ENCODE measurements at places on chromosomes 7 and 10. TPM values are rescaled to one million over a fixed set of nuclear protein-coding genes. Genes with fewer than 3 reads are reported as not detected.

- no peak for DNase-seq
Measured at GRCh38 chr7:17441557-17441956, 143.1 kb downstream of the AHR start.

- no peak for DNase-seq
Measured at GRCh38 chr7:17347401-17347800, 48.9 kb downstream of the AHR start.

DNA sequence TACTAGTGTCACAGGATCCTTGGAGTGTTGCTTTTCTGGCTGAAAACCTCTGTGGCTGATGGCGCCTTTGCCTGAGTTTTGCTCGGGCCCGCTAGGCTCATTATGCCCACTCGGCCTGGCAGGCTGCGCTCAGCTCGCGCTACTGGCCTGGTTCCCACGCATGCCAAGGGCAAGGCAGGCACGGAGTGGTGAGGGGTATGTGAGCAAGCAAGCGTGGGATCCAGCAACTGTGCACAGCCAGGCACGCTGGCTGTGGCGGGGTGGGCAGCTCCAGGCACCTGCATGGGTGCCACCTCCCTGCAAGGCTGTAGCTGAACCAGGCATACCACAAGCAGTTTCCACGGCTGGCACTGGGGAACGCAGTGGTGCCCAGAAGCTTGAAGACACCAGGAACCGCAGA lies 562.6 kb downstream of the GRM8 start:
- DNase-seq = no peak

DNA sequence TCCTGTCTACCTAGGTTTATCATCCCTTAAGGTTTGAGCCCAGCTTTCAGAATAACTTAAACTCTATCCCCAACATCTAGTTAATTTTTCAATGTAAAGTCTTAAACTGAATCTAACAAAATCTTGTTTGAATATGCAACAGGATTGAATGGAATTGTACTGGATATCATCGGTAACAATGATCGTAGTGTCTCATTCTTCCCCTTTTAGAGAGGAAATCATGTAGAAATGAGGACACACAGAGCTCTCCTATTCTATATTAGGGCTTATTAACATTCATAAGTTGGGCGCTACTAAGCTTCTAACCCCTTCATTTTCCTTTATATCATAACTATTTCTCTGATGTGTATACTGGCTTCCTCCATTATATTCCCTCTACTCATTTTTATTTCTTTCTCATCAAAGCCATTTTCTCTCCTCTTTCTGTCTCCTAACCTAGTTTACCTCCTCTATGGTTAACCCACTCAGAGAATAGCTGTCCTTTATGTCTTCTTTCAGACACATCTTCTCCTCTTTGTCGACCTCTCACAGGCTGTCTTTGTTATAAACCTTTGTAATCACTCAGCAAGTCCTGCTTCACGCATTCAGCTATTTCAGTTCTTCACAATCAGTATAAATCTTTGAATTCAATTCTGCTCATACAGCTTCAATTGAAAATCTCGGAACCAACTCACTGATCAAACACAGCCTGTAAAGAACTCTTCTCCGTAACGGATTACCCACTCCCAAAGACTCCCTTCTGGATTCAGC lies 1019.0 kb upstream of the C7orf33 start:
- DNase-seq = no peak

DNA sequence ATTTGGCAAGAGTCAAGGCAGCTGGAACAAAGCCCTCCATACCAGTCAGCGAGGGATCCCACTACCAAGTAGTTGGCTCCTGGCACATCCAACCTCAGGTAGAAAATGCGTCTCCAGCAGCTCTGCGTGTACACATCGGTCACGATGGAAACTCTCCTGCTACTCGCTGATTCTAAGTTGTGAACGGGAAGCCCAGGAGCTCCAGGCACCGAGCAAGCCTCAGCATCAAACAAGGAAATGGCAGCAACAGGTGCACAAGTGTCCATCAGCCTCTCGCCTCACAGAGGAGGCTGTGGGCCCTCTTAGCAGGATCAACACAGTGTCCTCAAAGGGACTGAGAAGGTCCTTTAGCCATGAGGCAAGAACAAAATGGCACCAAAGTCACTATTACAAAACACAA lies 127.0 kb downstream of the TCERG1L start:
- peak; percentile 9 for DNase-seq

ZCWPW1 gene
- 4.3 TPM for total RNA-seq

GRCh38 chr7:116052006-116052405 lies 21.4 kb upstream of the TFEC start:
- DNase-seq = no peak

GRCh38 chr10:14259696-14260566 lies 70.8 kb downstream of the FRMD4A start:
- DNase-seq = no peak

DNA sequence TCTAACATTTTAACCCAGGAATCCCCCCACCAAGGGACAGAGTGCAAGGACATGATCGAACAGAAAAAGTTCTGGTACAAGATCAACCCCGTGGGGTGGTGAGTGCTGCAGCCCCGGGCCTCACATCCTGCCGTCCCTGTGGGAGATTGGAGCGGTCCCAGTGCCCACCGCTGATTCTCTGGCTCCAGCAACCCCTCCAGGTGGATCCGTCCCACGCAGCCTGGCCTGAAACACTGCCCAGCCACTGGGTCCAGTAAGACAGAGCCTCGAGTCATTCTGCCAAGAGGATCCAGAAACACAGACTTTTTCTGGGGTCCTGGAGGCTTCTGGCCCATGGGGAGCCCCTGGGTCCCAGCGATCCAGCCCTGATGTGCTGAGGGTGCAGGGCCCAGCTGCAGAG lies 29.5 kb downstream of the GRIFIN start:
- no peak for DNase-seq

SPDYE2B gene
- not detected for total RNA-seq

LRRTM3 gene
- 0.13 TPM for total RNA-seq

DNA sequence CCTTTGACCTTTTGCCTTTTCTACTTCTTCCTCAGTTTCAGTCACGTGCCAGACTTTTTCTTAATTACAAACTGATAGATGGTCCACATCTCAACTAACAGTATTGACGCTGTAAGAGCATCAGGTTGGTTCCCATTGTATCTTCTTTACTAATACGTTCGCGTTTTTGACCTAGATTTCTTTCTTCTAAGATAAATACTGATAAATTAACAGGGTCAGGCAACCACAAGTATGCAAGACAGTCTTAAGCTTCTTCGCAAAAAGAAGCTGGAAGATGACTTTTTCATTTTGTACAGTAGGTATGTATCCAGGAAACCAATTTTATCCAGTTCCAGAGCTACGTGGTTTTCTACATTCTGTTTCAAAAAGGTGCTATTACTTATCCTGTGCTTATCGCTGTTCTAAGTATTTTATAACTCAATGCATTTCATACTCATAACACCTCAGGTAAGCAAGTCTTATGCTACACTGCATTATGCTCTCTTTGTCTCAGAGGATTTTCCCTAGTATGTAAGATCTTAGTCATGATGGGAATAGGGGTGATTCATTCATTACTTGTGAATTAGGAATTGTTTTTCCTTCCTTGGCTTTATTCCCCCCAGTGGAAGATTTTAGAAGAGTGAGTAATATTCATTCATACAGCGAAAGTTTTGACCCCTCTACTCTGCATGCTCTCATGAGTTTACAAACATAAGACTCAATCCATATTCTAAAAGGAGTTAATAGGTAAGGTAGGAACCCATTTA lies 955 bp downstream of the DUS4L start:
- no peak for DNase-seq

DNAJC12 gene
- 1.8 TPM for total RNA-seq

PRLHR gene
- not detected for total RNA-seq

GRCh38 chr7:44772440-44772839 lies 23.8 kb downstream of the ZMIZ2 start:
- DNase-seq = no peak

- peak; percentile 44 for DNase-seq
Measured at GRCh38 chr10:24951201-24952142, 934 bp downstream of the PRTFDC1 start.

DNA sequence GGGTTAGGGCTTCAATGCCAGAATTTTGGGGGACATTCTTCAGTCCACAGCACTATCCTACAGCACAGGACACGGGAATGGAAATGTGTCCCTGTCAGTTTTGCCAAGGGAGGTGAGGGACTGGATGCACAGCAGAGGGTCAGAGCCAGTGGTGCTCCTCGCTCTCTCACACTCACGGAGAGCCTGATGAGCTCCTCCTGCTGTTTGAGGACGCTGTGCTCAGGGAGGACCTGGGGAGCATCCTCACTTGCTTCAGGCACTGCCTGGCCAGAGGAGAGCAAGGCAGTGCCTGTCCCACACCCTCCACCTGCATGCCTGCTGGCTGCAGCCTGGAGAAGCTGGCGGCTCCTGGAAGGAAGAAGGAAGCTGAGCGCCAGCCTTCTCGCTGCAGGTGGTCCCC lies 58.6 kb downstream of the RAMP3 start:
- no peak for DNase-seq

DNA sequence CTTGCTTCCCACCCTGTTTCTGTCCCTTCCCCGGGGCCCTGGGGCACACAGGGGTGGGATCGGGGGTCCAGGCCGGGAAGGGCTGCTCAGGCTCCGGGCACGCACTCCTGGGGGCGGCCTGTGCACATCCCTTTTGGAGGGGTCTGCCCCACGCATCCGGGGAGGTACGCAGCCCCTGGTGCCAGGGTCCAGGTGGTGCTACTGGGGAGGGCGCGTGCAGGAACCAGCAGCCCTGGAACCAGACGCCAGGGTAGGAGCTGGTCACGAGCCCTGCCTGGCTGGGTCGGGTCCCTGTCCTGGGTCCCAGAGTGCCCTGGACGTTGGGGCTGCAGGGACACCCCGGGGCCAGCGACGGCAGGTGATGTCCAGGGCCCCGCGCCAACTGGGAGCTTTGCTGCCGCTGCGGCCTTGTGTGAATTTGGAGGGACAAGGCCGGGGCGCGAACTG lies 53.4 kb downstream of the GLRX3 start:
- no peak for DNase-seq

DNA sequence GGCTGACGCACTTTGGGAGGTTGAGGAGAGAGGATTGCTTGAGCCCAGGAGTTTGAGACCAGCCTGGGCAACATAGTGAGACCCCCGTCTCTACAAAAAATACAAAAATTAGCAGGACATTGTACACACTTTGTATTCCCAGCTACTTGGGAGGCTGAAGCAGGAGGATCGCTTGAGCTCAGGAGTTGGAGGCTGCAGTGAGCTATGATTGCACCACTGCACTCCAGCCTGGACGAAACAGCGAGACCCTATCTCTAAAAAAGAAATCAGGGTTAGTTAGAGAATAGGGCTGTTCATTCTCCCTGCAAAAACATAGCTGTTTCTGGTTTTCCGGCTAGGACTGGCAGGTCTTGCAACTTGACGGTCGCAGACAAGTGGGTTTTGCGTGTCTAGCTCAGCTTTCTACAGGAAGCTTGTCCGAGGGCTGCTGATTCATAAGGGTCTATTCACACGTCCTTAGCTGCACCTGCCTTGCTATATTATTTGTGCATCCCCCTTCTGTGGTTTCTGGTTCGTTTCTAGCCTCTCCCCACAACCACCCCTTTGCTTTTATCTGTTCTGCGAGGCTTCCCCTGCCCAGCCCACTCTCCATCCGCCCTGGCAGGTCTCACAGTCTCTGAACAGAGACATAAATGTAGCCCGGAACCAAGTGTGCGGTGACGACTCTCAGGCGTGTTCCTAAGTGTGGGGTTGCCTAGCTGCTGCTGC lies 10.7 kb downstream of the AMZ1 start:
- no peak for DNase-seq

DNA sequence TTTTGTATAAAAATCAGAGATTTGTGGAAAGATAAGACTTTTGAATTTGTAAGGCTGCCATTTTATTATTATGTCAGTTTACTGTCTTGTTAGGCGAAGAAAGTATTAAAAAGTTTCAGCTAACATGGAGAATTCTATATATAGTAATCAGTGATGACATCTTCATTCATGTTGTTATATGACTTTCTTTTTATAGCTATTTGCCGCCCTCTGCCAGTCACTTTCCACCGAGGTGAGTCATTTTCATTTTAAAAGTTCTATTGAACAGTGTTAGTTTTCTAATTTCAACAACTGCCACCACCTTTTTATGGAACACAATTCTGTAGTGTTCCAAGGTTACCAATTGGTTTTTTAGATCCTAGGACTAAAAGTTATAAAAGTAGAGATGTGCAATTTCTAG lies 11.8 kb downstream of the CUTC start:
- DNase-seq = no peak

DNA sequence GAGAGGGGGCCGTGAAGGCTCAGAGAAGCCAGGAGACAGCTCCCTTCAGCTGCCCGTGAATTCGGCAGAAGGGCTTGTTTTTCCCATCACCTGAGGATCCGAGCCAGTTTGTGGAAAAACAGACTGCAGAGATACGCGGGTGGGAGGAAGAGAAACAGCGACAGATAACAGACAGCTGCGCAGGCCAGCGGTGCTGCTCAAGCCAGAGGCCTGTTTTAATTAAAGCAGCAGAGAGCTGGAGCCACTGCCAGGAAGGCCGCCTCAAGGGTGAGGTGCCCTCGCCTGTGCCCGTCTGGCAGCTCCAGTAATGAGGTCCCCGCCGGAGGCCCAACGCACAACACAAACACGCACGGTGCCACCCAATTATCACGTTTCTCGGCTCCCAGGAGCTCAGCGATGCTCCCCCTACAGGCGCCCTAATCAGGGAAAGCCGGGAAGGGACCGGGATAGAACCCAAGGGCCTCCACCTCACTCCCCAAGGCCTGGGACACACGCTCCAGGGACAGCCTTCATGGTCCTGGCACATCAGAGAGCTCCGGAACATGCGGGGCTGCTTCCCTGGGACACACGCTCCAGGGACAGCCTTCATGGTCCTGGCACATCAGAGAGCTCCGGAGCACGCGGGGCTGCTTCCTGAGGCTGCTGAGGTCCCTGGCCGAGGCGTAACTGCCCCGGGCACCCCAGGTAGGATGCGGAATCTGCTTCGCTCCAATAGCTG lies 60.6 kb upstream of the DNAAF5 start:
- DNase-seq = no peak

- DNase-seq = no peak
Measured at GRCh38 chr7:115058726-115059125, 136.8 kb downstream of the MDFIC start.

DNA sequence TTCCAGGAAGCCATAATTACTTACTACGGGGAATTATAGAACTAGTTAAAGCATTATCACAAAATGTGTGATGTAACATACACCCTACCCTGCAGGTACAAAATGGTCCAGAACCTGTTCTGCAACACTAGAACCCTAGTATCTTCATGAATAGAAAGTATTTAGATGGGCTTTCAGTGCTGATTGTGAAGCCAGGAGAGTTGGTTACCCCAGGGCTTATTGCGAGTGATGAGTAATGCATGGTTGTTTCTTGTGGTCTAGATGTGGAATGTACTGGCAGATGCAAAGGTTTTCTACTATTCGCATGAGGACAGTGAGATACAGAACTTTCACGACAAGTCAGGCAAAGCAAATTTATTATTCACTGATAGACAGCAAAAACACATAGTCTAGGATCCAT lies 33.6 kb upstream of the AGR3 start:
- no peak for DNase-seq

DNA sequence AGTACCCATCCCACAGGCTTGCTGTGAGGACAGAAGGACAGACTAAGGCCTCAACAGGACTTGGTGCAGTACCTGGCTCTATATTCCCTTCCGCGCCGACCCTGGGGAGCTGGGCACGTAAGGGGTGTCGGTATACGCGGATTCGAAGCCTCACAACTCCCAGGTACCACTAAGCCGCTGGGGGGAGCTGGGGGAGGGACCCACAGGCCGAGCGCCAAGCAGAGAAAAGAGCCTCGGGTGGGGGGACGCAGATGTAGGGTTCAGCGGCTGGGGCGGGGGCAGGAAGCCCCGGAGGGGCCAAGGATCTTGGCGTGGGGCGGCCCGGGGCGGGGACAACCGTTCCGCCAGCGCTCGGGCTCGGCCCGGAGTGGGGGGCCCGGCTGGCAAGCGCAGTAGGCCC lies 126.4 kb upstream of the ZNF746 start:
- DNase-seq = peak; percentile 53
